GM12891 (cell line): ENCODE measurements at places on chromosomes 16 and 17.
A peak's percentile ranks its signal among the peaks of the same experiment; 100 is the strongest.

GRCh38 chr17:62739645-62740388, 68.3 kb downstream of the MARCHF10 start:
- no peak for DNase-seq

DNA sequence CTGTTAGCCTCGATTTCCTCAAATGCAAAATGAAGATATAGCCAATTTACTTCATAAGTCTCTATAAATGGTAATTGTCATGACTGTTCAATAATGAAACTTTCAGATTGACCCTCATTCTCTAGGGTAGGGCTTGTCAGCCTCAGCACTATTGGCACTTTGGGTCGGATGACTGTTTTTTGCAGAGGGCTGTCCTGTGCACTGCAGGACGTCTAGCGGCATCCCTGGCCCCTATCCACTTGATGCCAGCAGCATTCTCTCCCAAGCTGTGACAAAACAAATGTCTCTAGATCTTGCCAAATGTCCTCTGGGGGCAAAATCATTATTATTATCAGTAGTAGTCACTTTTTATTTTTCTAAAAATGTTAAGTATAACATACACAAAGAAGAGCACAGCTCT, 24.6 kb downstream of the CDH11 start:
- DNase-seq: no peak

GRCh38 chr17:49548051-49548505, 27.6 kb upstream of the NXPH3 start:
- DNase-seq: no peak

DNA sequence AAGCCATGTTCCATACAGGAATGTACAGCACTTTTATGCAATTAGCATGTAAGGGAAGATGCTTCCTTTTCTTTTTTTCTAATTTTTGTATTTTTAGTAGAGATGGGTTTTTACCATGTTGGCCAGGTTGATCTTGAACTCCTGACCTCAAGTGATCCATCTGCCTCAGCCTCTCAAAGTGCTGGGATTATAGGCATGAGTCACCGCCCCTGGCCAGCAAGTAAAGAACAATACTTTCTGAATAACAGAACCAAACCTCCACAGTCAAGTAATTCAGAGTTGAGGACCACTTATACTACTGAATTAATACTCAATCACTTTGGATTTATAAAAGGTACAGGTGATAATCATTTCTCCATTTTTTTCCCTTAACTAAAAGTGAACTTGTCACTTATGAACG, 13.0 kb downstream of the C16orf87 start:
- no peak for DNase-seq

DNA sequence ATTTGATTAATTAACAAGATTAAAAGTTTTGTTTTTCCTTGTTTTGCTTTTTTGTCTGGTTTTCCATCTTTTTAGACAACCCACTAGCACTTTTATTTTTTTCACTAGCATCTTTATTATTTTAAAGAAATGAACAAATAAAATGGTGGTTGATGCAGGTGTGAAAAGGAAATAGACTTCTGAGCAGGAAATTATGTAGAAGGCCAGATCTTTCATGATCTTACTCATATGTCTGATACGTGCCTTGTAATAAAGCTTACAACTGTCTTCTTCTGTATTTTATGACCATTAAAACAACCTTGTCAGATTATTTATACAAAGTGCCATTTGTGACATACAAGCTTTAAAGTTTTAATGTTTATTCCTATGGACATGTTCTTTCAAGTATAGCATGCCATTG, 6.3 kb downstream of the SLFN12L start:
- DNase-seq: no peak

DNA sequence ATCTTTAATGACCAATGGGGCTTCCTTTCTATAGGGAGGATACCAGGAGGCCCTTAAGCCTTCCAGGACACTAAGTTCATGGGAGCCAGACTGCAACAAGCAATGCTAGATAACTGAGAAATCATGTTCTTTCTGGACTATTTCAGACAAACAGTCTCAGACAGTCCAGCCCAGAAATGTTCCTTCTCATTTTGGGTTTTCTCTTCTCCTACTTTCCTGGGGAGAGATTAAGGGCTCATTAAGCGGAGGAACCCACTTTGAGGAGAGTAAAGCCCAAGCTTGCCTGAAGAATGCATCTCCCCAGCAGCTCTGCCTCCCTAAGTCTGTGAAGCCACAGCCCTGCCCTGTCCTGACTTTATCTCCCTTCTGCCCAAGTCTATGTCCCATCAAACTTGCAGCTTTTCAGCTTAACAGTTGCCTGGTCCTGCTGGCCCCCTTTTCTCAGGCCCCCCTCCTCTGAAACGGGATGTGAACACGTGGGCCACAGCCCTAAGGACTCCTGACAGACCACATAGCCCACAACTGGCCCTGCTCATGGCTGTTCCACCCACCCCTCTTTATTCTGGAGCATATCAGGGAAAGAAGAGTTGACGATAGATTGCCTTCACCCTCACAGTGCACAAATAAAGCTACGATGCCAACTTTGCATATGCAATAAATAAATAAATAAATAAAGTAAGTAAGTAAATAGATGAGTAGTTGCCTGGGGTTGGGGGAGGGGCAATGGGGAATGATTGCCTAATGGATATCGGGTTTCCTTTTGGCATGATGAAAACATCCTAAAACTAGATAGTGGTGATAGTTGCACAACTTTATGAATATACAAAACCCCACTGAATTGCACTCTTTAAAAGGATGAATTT, 111.0 kb downstream of the N4BP1 start:
- no peak for DNase-seq

DNA sequence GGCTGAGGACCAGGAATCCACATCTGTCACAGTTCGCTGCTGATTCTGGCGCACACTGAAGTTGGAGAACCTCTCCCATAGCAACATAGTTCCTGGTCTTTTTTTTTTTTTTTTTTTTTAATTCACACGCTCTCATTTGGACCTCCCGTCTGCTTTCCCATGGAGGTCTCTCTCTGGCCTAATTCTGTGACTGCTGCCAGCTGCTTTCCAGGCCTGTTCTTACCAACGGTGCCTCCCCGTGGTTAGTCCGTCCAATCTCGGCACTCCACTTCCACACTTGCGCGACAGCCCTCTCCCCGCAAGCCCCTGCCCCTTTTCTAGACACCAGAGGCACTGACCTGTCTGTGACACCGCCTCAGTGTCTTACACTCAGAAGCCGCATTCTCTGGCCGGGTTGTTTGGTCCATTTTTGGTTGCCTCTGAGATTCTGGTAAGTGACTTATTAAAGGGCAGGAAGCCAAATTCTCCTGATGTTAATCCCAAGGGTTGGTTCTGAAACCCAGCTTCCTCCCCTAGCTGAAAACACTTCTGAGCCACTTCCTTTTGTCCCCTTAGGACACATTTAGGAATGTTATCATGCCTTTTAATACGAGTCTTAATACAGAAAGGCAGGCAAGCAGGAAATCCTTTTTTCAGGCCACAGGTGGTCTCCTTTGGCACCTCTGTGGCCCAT, 1.1 kb upstream of the AKTIP start:
- no peak for DNase-seq

- no peak for DNase-seq
Observed at GRCh38 chr16:57826706-57827625, 24.7 kb upstream of the KIFC3 start.

GRCh38 chr17:69188064-69188463, 40.6 kb downstream of the ABCA10 start:
- no peak for DNase-seq

DNA sequence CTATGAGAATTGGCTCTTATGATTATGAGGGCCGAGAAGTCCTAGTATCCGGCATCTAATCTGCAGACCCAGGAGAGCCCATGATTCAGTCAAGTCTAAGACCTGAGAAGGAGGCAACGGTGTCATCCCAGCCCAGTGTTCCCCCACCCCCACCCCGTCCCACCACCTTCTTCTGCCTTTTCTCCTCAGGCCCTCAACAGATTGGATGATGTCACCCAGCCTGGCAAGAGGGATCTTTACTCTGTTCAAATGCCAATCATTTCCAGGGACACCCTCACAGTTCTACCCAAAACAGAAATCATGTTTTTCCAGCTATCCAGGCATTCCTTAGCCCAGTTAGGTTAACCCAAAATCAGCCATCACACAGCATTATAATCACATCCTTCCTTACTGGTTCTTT, 10.0 kb upstream of the GAA start:
- DNase-seq: no peak

- no peak for DNase-seq
Observed at GRCh38 chr17:13398853-13399252, 202.9 kb downstream of the HS3ST3A1 start.

GRCh38 chr16:56861092-56861610, 3.9 kb upstream of the SLC12A3 start:
- no peak for DNase-seq

- DNase-seq: no peak
Observed at GRCh38 chr17:81244358-81245023, 5.4 kb downstream of the NDUFAF8 start.

- no peak for DNase-seq
Observed at GRCh38 chr17:61399131-61400065, at the start of gene TBX2. Gene TBX2 (plus strand): TSS chr17:61399843. CDS start chr17:61400177, 334 bp downstream.

DNA sequence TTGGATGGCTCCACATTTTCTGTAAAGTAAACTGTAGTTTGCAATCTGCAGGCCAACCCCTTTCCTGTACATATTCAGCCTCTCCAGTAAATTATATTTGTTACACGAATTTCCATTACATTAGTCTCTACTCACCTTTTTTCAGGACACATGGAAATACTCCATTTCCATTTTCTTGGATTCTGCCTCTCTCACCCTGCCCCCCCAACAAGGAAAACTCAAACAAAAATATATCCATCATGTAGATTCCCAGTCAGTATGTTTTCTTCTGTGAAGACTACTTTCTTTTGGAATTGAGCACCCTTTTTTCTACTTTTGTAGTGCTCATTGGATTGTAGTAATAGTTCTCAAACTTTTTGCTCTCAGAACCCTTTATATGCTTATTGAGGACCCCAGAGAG, 2.9 kb downstream of the PPM1D start:
- DNase-seq: no peak

GRCh38 chr17:31394544-31394943, 3.1 kb downstream of the RAB11FIP4 start:
- DNase-seq: peak; percentile 54

GRCh38 chr17:18004884-18005305, 32.2 kb downstream of the DRC3 start:
- no peak for DNase-seq

DNA sequence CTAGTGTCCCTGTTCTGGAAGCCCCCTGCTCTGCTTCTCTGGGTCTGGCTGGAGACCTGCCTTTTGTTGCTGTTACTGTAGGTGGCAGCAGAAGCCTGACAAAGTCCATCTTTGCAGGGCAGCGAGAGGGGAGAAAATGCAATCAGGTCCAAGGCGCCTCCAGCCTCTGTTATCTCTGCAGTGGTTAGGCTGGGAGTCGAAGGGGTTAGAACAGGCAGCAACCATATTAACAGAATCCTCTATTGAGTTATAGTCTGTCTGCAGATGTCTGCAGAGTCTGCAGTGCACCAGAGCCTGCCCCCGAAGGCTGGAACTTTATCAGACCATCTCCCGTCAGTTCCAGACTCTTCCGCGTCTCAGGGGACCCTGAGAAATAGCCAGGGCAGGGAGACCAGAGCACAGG, 404.9 kb upstream of the EEF2KMT start:
- DNase-seq: no peak

GRCh38 chr16:52456368-52456767, 90.6 kb downstream of the TOX3 start:
- no peak for DNase-seq

- no peak for DNase-seq
Observed at GRCh38 chr17:59349178-59349577, 17.7 kb downstream of the YPEL2 start.

- DNase-seq: peak; percentile 96
Observed at GRCh38 chr17:40026816-40027613, 11.8 kb downstream of the CSF3 start.

GRCh38 chr17:4748686-4749085, 9.0 kb upstream of the CXCL16 start:
- DNase-seq: no peak

DNA sequence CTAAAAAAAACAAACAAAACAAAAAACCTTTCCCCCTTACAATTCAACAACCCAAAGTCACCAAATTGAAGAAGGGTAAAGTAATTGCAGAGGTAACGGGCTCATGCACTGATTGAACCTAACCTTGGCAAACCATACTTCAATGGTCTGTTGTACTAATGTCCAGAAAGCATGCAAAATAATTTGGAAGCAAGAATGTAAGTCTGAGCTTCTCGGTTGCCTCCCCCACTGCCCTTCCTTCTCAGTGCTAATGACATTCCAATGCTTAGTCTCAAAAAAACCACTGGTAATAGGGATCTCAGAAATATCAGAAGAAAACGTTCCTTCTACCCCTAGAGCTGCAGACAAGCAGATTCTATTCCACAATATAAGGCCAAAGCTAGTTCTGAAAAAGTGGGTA, 15.8 kb downstream of the KRABD2 start:
- DNase-seq: no peak

GRCh38 chr16:9366048-9366969, 274.9 kb downstream of the HAPSTR1 start:
- no peak for DNase-seq

GRCh38 chr17:48262982-48263730, 155.6 kb downstream of the SNX11 start:
- no peak for DNase-seq

- no peak for DNase-seq
Observed at GRCh38 chr17:7747635-7748071, 30.1 kb downstream of the DNAH2 start.

DNA sequence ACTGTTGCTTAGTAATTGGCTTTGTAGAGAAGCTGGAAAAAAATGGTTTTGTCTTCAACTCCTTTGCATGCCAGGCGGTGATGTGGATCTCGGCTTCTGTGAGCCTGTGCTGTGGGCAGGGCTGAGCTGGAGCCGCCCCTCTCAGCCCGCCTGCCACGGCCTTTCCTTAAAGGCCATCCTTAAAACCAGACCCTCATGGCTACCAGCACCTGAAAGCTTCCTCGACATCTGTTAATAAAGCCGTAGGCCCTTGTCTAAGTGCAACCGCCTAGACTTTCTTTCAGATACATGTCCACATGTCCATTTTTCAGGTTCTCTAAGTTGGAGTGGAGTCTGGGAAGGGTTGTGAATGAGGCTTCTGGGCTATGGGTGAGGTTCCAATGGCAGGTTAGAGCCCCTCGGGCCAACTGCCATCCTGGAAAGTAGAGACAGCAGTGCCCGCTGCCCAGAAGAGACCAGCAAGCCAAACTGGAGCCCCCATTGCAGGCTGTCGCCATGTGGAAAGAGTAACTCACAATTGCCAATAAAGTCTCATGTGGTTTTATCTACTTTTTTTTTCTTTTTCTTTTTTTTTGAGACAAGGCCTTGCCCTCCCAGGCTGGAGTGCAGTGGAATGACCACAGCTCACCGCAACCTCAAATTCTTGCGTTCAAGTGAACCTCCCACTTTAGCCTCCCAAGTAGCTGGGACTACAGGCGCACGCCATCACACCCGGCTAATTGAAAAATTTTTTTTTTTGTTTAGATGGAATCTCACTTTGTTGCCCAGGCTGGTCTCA, 6.2 kb upstream of the TMEM235 start:
- DNase-seq: no peak

DNA sequence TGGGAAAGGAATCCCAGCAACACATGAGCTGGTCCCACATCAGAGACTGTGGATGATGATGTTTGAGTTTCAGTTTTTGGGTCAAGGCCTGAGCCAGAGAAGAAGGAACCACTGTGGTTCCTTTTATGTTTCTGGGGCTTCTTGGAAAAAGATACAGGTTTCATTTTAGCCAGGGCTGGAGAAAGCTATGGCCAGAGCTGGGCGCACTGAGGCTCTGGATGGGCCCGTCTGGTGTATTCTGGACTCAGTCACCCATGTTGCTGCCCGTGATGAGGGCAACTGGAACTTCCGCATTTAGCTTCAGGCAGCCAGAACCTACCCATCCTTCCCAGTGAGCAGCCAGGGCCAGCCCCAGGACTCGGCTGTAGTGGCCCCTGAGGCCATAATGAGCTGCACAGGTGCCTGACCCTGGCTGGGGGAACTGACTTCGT, 15.0 kb upstream of the PITPNA start:
- peak; percentile 56 for DNase-seq

- DNase-seq: no peak
Observed at GRCh38 chr16:66706506-66706880, 9.9 kb upstream of the CMTM4 start.
